ENCODE measurements at places on chromosomes 6 and 20. TPM values are rescaled to one million over a fixed set of nuclear protein-coding genes. Genes with fewer than 3 reads are reported as not detected.

Gene SLC24A3
- 4.6 TPM for total RNA-seq

Gene SLC4A11
- 5.3 TPM for total RNA-seq

Gene FAM209A
- not detected for total RNA-seq

Gene ELOVL5
- total RNA-seq = 298 TPM

Gene SLC17A3
- total RNA-seq = not detected

Gene TENT5A
- total RNA-seq = 16.3 TPM

Gene KHDC1
- total RNA-seq = 0.65 TPM

Gene SLC2A10
- total RNA-seq = 14.9 TPM

Gene COL19A1
- not detected for total RNA-seq

Gene LINC00237
- total RNA-seq = not detected

Gene OXT
- 2.0 TPM for total RNA-seq

Gene FOXC1
- 8.8 TPM for total RNA-seq

Gene PACRG
- total RNA-seq = not detected

Gene GDAP1L1
- total RNA-seq = not detected

Gene SLC52A3
- 0.66 TPM for total RNA-seq

Gene SLPI
- 7.0 TPM for total RNA-seq

Gene PET117
- 13.0 TPM for total RNA-seq

Gene PPIL6
- total RNA-seq = 2.6 TPM

Gene LPA
- not detected for total RNA-seq
